ENCODE measurements at places on chromosomes 5 and 9.

- DNase-seq: no peak
Observed at GRCh38 chr5:180140079-180140554, 68.6 kb upstream of the RNF130 start.

- DNase-seq: no peak
Observed at GRCh38 chr5:157165261-157165660, 803 bp downstream of the GARIN3 start.

GRCh38 chr5:139079991-139080610, 118.1 kb downstream of the SIL1 start:
- no peak for DNase-seq

- no peak for DNase-seq
Observed at GRCh38 chr9:109252291-109252690, 68.6 kb downstream of the EPB41L4B start.

DNA sequence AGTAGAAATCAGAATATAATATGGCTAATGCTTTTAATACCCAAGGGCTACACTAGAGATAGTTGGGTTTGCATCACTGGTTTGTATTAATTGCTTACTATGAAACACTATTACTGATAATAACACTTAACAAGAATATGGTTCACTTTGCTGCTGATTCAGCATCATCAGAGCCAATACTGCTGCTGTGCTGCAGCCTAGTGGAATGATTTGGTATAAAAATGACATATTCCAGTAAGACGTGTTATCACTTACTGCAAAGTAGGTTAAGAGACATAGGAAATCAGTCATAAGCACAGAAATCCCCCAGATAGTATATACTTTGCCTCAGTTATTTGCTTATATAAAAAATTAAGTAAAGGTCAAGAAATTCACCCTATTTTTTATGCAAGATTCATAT, 2.8 kb downstream of the CDH10 start:
- DNase-seq: peak; percentile 13

GRCh38 chr9:20526500-20527319, 95.6 kb downstream of the MLLT3 start:
- no peak for DNase-seq

- no peak for DNase-seq
Observed at GRCh38 chr9:87760529-87760928, 34.6 kb downstream of the CTSL start.

DNA sequence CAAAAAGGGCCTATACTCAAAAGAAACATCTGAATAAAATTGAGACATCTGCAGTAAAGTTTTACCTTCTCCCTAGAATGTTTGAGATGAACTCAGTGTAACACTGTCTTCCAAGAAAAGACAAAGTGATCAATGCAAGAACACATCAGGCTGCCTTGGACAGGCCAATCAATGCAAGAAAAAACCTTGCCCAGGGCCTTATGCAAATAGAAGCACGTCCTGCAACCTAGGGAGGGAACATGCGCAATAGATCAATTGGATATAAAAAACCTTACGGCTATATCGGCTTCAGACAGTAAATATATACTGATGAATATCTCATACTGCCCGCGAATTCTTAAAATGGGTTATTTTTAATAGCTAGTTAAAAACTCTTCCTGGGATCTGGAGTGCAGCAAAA, 66.4 kb upstream of the POU5F2 start:
- DNase-seq: no peak

DNA sequence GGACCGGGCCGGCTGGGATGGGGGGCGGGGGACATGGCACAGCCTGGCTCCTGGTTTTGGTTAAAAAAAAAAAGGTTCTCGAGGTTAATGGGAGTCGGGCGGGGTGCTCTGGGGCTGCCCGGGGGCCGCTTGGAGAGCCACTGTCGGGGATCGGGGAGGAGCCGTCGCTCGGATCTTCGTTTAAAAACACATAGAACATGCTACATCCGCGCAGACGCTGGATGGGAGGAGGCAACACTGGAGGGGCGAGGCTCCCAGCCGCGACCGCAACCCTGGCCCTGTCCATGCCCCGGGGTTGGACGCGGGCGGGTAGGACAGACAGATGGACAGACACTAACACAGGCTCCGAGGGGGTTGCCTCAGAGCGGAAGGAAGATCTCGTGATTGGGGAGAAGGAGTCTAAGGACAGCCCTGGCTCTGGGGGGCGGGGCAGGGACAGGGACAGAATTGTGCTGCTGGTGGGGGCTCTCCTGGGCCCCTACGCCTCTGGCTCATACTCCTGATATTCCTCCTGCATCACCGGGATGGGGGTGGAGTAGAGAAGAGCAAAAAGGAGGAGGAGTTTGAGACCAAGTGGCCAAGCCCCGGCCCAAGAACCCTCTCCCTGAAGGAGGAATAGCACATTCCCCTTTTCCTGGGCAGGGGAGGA, 9.9 kb downstream of the SNCB start:
- DNase-seq: no peak

GRCh38 chr9:130555968-130556367, 23.4 kb upstream of the FUBP3 start:
- DNase-seq: no peak

- DNase-seq: no peak
Observed at GRCh38 chr9:88567870-88568269, 32.9 kb downstream of the NXNL2 start.

DNA sequence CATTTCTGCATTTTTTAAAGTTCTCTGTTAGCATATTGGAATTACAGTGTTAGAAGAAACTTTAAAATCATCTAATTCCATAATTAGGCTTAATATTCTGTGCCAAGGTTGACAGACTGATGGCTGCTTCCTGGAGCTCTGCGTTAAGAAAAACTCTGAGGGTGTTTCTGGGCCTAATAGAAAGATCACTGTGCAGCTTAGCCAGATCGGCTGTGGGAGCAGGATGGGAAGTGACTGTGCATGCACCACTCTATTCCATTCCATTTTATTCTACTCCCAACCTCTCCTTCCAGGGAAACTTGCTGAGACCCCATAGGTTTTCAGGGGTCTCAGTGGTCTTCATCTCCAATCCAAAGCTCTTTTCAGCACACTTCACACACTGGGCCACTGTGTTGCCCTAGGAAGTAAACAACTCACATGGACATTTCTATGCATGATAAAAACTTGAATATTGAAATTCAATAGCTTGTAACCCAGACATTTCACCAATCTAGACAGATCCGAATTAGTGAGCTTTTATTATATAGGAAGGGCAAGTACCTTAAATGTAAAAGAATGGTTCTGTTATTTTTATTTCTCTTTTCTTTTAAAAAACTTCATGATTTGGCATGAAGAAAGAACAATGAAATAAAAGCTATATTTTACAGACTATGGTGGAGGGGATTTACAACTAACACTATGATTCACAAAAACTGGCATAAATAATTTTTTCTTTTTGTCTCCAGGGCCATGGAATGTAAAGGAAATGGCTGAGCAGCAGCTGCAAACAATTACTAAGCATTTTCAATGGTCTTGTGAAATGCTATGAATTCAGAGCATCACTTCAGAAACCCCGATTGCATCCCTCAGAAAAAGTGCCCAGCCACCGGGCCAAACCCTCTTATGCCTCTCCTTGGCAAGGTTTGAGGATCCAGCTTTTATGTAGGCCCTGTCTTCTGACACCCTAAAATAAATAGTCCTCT, 51.4 kb upstream of the DAB2 start:
- DNase-seq: no peak

DNA sequence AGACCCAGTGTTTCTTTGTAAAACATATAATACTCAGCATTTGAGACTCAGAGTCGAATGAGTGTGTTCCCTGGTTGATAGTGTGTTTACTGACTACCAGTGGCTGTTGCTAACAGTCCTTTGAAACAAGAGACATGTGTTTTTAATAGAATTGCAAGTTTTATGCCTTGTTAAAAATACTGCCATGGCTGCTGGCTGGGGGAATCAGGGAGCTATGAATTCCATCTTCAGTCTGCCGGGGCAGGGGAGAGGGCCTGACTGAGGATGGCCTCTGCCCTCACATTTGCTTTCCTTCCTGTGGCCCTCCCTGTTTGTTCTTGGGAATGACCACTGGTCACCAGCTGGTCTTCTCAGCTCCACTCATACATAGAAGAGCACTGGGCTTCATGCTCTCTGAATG, 63.8 kb downstream of the PDZD2 start:
- DNase-seq: no peak

- peak; percentile 27 for DNase-seq
Observed at GRCh38 chr9:95399261-95399660, 81.8 kb upstream of the FANCC start.

DNA sequence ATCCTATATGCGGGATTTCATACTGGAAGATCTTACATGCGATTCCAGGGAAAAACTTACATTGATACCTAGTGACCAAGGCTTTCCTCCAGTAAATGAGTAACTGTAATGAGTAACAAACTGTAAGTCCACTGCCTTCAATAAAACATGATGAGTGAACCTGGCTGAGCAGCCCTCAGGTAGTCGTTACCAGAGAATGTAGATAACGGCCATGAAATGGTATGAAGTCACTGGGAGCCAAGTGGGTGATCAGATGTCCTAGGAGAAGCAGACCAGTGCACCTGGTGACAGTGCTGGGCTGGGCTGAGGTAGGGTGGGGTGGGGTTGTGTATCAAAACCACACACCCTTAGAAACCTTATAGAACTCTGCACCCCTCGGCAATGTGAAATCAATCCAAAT, 203.6 kb downstream of the ALDH1A1 start:
- DNase-seq: no peak

- no peak for DNase-seq
Observed at GRCh38 chr5:107676702-107677101, 6.0 kb upstream of the EFNA5 start.

DNA sequence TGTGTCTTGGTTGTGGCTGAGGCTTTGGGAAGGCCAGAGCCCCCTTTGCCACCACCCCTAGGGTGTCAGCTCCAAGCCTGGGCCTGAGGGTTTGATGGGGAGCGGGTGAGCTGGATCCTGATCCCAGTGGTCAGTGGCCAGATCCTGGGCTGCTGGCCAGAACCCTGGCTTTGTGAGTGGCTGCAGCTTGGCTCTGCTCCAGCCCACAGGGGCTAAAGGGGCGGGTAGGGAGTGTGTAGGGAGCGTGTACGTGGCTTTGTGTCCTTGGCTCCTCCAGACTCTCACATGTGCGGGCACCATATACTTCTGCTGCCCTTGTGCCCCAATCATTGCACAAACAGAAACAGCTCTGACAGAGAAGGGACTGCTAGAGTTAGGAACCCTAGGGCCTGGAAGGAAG, 1.2 kb upstream of the IL11RA start:
- no peak for DNase-seq

DNA sequence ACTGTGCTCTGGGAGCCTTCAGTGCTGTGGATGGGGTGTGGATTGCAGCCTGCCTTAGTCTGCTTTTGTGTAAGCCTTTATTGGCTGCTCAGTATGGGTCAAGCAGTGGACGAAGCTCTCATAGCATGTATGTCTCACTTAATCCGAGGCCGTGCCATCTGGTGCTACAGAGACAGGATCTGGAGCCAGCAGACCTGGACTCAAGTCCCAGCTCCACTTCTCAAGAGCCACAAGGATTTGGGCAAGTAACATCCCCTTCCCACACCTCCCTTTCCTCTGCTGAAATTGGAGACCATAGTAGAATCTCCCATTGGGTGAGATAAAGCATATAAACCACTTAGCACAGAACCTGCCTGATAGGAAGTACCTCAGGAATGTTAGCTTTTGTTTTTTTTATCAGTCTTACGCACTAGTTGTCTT, 23.4 kb upstream of the LECT2 start:
- DNase-seq: no peak

DNA sequence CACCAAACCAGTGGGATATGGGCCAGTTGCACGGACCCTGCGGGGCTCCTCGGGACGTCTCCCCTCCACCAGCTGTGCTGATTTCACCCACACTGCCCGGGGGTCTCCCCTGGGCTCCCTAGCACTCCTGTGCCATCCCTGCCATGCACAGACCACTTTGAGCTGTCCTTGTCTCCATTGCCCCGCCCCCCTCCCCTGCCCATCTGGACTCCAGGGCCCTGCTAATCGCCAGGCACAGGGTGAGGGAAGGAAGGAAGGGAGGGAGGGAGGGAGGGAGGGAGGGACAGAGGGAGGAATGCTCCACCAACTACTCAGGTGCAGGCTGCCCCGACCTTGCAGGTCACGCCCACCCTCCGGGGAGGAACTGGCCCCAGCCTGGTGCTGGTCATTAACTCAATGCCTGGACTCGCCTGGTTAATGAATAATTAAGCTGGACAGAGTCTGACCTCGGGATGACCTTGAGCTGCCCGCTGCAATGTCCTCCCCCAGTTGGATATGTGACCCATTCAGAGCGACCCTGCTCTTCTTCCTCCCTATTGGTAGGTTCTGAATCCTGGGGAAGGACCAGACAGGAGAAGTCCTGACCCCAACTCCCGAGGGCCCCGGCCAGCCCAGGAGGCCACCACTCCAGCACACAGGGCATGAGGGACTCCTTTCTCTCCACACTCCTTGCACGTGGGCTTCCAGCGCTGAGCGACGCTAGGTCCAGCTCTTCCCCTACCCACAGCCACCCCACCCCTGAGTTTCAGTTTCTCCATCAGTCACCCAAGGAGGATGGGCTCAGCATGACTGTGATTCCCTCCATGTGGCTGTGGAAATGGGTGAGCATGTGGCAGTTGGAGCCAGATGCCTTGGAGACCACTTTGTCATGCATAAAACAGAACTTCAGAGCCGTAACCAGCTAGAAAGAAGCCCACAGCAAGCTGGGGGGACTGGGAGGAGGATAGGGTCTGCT, 62.1 kb downstream of the C9orf50 start:
- no peak for DNase-seq

GRCh38 chr9:15211815-15212495, 95.1 kb downstream of the TTC39B start:
- DNase-seq: no peak

GRCh38 chr9:132020272-132020671, 59.4 kb downstream of the MED27 start:
- no peak for DNase-seq

- DNase-seq: no peak
Observed at GRCh38 chr9:72827950-72828731, 124.7 kb downstream of the ALDH1A1 start.

DNA sequence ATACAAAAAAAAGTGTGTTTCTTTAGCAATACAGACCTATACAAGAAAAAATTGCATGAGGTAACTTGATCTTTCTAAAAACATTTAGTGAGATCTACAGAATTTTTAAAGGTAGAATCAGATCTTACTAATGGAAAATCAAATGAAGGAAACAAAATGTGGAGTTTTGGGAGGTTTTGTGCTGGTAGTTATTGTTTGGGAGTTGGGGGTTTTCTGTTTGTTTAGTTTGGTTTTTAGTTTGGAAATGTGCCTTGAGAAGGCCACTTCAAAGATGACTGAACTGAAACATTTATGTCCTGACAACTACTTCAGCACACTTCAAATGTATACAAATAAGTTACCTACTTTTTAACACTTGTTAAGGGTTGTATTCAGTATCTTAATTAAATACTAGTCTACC, 280.1 kb downstream of the NR2F1-AS1 start:
- no peak for DNase-seq

GRCh38 chr5:132069561-132069960, 4.0 kb upstream of the CSF2 start:
- no peak for DNase-seq

- DNase-seq: no peak
Observed at GRCh38 chr5:149227168-149227826, 44.4 kb upstream of the AFAP1L1 start.

DNA sequence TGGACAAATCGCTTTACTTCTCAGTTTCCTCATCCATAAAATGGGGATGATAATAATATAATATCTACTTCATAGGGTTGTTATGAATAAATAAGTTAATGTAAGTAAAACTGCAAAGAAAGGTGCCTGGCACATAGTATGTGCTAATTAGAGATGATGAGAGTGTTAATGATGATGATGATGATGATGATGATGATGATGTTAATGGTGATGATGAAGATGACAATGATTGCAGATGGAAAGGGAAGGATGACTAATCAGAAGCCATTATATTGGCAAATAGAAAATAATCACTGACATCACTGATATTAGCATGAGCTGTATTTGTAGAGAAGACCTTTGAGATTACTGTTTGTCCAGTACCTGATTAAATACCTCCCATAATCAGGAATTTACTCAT, 20.6 kb downstream of the RAD1 start:
- no peak for DNase-seq
